Fibroblast of upper back skin (primary cell): ENCODE measurements at places on chromosomes 2 and 18.

- no peak for DNase-seq
Measured at GRCh38 chr2:24971286-24971535, 544 bp downstream of the DNAJC27 start.

DNA sequence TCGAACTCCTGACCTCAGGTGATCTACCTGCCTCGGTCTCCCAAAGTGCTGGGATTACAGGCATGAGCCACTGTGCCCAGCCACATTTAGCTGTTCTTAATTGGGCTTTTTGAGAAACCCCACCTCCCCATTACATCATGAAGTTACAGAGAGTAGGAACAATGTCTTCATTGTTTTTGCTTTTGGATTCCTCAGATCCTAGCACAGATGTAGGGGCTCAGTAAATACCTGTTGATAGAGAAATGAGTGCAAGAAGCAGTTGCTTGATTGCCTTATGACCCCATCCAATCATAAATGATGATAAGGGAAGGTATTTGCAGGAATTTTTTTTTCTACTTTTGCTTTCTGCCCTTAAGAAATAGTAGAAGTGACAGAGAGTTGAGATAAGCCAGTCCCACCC is 25.4 kb downstream of the GREB1L start:
- no peak for DNase-seq

DNA sequence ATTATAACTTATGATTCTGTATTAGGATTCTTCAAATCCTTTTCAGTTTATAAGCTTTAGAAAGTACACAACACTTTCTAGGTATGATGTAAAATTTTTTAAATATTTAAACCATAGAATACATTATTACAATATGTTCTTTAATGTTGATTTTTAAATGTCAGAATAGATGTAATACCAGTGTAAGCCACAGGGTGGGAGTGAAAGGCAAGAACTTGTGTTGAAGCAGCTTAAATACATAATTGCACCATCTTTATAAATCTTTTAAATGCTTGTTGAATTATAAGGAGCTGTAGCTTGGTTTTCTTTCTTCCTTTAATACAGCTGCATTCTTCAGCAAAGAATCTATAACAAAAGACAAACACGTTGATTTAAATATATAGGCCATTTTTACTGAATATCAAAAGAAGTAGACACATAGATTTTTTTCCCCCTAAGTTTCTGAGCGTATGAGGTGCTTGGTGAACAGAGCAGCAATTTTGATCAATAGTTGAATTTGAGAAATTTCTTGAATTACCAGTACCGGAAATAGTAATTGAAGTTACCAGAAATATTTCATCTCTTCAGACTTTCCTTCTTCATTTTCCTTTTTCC is 63.0 kb downstream of the TANK start:
- peak; percentile 49 for DNase-seq

DNA sequence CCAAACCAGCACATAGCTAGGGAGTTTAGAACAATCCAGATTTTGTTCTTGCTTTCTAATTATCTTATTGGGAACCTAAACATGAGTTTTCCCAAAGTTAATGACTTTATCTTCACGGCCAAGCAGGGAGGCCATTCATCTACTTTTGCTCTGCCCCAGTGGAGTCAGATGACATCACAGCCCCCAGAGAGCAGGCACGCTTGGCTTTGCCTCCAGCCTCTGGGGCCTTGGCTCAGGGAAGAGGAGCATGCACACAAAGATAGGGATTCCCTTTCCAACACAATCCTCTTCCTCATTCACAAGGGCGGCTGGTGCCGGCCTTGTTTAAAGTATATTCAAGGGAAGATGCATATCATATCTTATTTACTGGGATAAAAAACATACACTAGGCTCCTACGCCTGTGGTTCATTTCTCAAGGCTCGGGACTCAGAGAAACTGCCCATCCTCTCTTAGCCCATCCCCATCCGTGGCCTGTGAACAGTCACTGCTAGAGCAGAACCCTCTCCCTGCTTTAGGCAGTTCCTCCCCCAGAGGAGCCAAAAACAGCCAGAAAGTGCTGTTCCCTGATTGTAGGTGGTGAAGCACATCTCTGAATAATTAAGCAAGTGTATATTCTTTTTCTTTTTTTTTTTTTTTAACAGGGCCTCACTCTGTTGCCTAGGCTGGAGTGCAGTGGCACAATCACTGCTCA is 21.2 kb downstream of the TGFA start:
- DNase-seq = no peak

- DNase-seq = peak; percentile 29
Measured at GRCh38 chr2:95278051-95278471, 3.8 kb downstream of the PROM2 start.

GRCh38 chr2:172470958-172471922 is 43.9 kb downstream of the ITGA6 start:
- DNase-seq = no peak

- peak; percentile 23 for DNase-seq
Measured at GRCh38 chr2:196413821-196414274, 225.7 kb upstream of the CCDC150 start.
